ENCODE measurements at places on chromosomes 3 and 15.

GRCh38 chr3:2940062-2940461, 170.1 kb downstream of the IL5RA start:
- DNase-seq: no peak

- no peak for DNase-seq
Observed at GRCh38 chr15:70722266-70723121, 40.9 kb downstream of the UACA start.

GRCh38 chr3:135239615-135239884, 444.5 kb downstream of the EPHB1 start:
- no peak for DNase-seq

DNA sequence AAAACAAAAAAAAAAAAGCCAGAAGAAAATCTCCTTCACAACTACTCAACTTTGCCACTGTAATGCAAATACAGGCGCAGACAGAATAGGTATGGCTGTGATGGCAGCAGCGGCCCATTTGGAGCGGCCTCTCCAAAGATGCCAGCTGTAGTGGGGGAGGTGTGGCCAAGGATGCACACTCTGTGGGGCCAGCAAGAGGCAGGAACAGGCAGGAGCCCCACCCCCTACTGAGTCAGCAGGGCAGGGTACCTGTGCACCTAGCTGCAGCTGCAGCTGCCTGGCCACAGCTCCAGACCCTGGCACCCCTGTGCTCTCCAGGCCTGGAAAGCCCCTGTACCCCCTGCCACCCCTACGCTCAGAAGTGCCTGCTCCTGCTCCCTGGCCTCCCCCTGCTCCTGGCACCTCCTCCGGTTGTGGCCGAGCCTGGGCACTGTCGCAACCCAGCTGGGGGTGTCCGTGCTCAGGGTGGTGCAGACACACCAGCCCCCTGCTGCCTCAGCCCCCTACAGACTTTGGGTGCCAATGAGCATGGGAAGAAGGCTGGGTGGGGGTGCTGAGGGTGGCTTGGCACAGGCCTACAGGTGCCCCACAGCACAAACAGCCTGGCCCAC, 312.7 kb downstream of the ULK4 start:
- DNase-seq: no peak

- no peak for DNase-seq
Observed at GRCh38 chr15:27070841-27071240, 99.9 kb downstream of the GABRG3 start.

DNA sequence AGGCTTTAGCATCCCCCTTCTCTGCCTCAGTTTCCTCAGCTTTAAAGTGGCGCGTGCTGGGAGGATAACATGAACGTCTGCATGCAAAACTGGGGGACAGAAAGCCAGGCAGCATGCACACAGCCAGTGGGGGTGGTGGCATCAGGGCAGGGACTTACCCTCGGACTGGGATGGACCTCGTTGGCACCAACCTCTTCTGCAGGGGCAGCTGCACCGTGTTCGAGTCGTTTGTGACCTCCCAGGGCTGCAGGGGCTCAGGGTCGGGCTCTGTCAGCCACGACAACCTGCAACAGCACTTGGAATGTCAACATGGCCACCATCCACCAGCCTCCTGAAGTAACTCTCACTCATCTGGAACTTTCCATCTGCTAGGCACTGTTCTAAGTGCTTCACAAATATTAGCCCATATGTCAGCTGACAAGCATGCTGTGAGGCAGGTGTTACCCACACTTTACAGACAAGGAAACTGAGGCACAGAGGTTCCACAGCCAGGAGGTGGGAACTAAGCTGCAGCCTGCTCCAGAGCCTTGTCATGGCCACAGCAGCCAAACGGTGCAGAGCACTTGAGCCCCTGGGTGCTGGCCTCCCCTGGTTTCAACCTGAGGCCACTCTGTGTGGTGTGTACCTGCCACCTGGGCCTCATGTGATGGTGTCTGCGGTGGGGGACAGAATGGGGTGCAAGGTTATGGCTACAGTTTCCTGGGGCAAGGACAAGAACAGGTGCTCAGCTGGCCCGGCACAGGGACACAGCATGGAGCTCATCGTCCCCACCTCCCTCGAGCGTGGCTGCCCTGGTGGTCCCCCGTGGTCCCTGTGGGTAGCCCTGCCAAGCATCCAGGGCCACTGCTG, 6.7 kb downstream of the C3orf22 start:
- no peak for DNase-seq

DNA sequence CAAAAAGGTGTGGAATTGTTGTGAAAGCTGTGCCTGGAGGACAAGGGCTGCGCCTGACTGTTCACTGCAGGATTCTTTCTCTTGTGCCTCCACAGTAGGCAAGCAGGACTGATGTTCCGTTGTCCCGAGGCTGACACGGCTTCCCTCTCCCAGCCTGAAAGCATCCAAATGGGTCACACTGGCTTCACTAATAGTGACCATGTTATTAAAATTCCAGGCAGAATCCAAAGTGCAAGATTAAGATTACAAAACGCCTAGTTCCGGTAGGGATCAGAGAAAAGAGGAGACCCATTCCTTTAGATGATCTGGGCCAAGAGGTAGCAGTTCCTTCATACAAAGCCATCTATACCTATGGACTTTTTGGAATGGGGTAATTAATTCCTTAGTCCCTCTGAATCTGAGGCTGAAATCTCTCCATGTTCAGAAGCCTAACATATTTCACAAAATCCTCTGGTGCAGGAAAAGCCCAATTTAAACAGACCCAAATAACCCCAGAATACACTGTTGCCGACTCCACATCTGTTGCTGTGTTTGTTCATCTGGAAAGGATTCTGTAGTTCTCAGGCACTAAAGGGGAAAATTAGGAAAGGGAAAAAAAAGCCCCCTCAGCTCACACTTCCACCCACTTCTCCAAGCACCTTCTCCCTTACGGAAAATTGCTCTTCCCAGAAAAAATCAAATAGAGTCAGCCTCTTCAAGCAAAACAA, 145.9 kb downstream of the RORA start:
- DNase-seq: no peak

Measured in stimulated activated CD4-positive, alpha-beta T cell treated with anti-CD3 and anti-CD28 coated beads, Interleukin-15, amount 100 ng/mL, for 1 hour (primary cell).